Left ventricle myocardium superior (tissue), 1 donor: ENCODE measurements at places on chromosomes 1 and 21. TPM values are rescaled to one million over a fixed set of nuclear protein-coding genes. Genes with fewer than 3 reads are reported as not detected.
A peak's percentile ranks its signal among the peaks of the same experiment; 100 is the strongest.

GRCh38 chr1:204854286-204854685, 16.4 kb upstream of the NFASC start:
- no peak for DNase-seq

NASP gene
- total RNA-seq = 29.5 TPM

GRCh38 chr1:44524655-44525500, 119.8 kb downstream of the RNF220 start:
- DNase-seq = no peak

- no peak for DNase-seq
These were observed 149.2 kb downstream of the NCAM2 start for GRCh38 chr21:21147374-21147745.

- DNase-seq = no peak
These were observed 16.0 kb upstream of the TEKT2 start for GRCh38 chr1:36067871-36068270.

DNA sequence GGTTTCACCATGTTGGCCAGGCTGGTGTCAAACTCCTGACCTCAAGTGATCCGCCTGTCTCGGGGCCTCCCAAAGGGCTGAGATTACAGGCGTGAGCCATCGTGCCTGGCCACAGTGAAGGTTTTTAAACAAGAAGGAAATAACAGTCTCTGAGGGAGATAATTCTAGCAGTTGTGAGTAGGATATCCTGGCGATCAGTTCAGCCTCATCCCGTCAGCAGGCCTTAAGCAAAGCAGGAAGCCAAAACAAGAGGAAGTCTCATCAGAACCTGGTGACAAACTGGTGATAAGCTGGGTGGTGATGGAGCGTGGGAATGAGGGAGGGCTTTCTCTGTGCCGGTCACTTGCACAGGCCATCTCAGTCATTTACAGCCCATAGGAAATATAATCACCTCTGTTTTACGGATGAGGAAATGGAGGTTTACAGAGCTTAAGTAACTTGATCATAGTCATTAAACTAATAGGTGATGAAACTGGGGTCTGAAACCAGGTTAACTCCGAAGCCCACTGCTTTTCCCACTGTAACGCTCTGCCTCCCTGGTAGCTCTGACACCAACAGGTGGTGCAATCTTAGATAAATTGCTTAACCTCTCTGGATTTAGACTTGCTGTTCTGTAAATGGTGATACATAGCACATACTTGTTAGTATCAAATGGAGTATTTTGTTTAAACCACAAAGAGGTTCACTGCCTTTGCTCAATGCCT, 40.8 kb upstream of the A3GALT2 start:
- DNase-seq = no peak

GRCh38 chr1:220818421-220819173, 31.9 kb downstream of the MTARC1 start:
- no peak for DNase-seq

GRCh38 chr1:32014948-32015273, 1.2 kb downstream of the KHDRBS1 start:
- DNase-seq = no peak

TSSK3 gene
- 2.0 TPM for total RNA-seq

FCRL6 gene
- 0.82 TPM for total RNA-seq

GRCh38 chr1:44784094-44785028, 3.6 kb downstream of the BEST4 start:
- peak; percentile 60 for DNase-seq

DNA sequence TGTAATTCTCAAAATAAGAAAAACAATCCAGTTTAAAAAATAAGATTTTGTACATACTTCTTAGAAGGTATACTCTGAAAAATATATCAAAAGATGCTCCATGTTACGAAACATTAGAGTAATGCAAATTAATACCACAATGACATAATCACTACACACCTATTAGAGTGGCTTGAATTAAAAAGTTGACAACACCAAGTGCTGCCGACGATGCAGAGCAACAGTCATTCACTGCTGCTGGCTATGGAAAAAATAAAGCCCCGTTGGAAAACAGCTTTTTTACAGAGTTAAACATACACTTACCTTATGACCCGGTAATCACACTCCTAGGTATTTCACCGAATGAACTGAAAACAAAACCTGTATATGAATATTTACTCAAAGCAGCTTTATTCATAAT, 14.8 kb downstream of the COA6 start:
- DNase-seq = no peak

DNA sequence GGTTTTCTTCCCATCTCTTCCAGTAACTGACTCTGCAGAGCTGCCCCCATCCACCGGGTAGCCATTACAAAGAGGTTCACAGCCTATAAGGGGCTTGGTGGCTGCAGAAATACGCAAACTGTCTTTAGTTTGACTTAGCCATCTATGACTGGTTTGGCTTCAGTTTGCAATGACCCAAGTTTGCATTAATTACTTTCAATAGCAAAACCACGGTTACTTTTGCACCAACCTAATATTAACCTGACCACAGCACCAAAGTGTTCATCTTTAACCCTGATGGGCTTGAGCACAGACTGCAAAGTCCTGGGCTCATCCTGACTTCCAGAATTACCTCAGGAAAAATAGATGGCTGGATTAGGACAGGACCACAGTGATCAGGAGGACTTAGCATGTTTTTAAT, 2.2 kb upstream of the HAO2 start:
- no peak for DNase-seq

DNA sequence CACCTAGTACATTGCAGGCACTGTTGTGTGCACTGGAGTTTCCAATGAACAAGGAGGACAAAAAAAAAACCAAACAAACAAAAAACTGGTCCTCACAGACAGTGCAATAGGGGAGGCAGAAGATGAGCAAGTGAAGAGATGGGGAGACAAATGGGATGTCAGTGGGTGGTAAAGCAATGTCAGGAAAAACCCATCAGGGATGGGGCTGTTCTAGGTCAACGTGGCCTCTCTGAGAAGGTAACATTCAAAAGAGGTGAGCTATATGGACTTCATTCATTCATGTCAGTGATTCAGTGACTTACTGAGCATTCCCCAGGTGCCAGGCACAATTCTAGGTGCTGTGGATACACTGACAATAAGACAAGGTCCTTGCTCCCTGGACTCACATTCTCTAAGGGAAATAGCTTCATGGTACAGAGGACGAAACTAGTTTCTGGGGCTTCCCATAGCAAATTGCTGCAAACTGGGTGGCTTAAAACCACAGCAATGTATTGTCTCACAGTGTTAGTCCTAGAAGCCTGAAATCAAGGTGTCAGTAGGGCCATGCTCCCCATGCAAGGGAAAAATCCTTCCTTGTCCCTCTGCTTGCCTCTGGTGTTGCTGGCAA, 140.5 kb upstream of the KLHDC7A start:
- DNase-seq = no peak

SMPDL3B gene
- not detected for total RNA-seq

KRTAP13-2 gene
- not detected for total RNA-seq

S100A2 gene
- total RNA-seq = 1.9 TPM

DNA sequence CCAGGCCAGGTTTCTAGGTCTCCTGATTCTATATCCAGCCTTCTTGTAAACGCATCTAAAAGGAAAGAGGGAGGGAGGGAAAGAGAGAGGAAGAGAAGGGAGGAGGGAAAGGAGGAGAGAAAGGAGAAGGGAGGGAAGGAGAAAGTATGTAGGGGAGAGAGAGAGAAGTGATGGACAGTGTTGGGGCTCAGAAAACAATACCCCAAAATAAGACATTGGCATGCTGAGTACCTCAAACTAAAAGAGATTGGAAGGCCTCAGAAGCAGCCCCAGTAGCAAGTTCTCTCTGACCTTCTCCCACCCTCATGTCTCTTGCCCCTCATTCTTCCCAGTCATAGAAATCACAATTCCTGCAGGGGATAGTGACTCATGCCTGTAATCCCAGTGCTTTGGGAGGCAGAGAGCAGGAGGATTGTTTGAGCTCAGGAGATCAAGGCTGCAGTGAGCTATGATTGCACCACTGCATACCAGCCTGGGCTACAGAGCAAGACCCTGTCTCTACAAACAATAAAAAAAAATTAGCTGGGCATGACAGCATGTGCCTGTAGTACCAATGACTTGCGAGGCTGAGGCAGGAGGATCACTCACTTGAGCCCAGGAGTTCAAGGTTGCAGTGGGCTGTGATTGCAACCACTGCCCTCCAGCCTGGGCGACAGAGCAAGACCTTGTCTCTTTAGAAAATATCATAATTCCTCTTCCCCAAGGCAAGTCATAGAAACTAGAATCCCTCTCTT, 51.2 kb downstream of the DNTTIP2 start:
- no peak for DNase-seq

- DNase-seq = no peak
These were observed 26.7 kb upstream of the RSPO1 start for GRCh38 chr1:37661401-37661800.

MROH9 gene
- not detected for total RNA-seq

GRCh38 chr1:221394011-221394544, 347.8 kb downstream of the DUSP10 start:
- no peak for DNase-seq

- no peak for DNase-seq
These were observed 96.8 kb downstream of the INTS7 start for GRCh38 chr1:211938561-211938997.

GRCh38 chr1:93081716-93082115, 2.6 kb downstream of the MTF2 start:
- no peak for DNase-seq

- no peak for DNase-seq
These were observed 1.7 kb upstream of the SORT1 start for GRCh38 chr1:109399326-109399957.

GRCh38 chr1:246793356-246793896, 69.2 kb downstream of the SCCPDH start:
- no peak for DNase-seq
